ENCODE measurements at places on chromosomes 3 and 15. TPM values are rescaled to one million over a fixed set of nuclear protein-coding genes. Genes with fewer than 3 reads are reported as not detected.

DNA sequence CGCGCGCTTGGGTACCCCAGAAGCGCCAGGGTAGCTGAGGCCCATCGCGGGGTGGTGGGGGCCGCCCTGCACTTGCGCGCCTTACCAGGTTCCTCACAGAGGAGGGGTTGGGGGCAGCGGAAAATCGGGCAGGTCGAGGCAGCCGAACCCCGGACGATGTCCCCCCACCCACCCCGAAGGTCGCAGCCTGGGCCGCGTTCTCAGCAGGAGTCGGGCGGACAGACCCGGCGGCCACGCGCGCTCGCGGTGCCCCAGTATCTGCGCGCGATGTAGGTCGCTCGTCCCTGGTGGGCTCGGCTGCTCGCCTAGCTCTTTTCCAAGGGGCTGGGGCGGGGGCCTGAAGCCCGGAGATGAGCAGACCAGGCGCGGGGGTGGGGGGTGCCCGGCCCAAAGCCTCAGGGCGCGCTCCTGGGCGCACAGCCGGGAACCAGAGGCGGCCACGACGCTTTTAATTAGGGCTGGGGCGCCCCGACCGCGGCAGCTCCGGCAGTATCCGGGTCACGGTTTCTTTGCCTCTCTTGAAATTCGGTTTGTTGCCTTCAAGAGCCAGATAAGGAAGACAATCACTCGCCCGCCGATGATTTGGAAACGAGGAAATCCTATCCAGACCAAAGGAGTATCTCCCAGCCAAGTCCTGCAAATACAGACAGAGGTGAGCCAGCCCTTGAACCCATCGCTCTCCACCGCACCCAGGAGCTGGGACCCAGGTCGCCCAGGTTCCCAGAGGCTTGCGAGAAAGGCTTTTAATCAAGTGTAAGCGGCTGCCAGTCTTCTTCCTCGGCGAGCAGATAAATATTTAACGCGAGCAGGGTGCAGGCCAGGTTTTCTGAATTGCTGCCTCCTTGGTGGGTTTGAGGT lies 4.6 kb downstream of the SKOR1 start:
- H3K27ac ChIP-seq = no peak overlapping the region
- peaks cover 98% of the 10 kb centered on the region for H3K27me3 ChIP-seq
- no peak for DNase-seq

GRCh38 chr3:52220380-52221026 lies 4.9 kb downstream of the TLR9 start:
- H3K36me3 ChIP-seq = peaks cover 3% of the 10 kb centered on the region
- no peak overlapping the region for H3K27ac ChIP-seq
- peak; percentile 58 for DNase-seq

DNA sequence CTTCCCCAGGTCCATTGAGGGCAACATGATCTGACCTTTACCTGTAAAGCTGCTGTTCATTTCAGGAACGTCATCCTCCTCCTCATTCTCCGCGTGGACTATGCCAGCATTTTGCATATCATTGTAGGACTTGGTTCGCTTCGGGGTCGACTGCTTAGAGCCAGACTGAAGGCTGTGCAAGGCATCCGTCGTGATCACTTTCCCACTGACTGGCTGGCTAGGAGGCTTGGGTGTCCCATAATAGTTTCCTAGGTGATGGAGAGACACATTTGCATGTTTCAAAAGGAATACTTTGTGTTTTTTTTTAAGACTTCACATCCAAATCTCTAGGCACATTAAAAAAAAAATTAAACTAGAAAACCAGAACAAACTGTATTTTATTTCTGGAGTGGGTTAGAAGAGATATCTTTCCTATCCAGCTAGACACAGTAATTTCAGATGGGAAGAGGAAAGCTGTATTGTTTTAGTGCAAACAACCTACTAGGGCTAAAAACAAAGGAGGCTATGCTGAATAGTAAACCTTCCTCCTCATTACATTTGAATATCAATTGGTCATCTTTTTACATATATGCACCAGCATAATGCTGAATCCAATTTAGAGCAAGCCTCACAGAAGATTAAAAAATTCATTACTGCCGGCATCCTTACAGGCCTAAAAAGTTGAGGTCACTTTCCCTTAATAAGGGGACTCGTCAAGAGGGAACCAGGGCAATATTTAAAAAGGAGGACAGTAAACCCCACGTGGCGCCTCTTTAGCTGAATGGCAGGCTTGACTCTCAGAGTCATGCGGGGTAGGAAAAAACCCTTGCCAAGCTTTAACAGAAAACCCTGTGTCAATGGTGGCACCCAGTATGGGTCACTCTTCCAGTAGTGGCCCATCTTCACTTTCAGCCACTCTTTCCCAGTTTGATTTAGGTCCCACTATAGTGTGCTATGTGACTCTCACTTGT lies 559.9 kb downstream of the MAGI1 start:
- H3K27ac ChIP-seq = no peak overlapping the region
- H3K4me3 ChIP-seq = no peak overlapping the region
- peaks cover 3% of the 10 kb centered on the region for H3K36me3 ChIP-seq
- H3K4me1 ChIP-seq = no peaks in the 10 kb centered on the region
- no peak for DNase-seq

The RPP25 gene
- 6.2 TPM for polyA plus RNA-seq

The CATSPER2 gene
- polyA plus RNA-seq = 55.3 TPM

All from large intestine (tissue), 12 donors.